ENCODE measurements at places on chromosomes 4 and X. TPM values are rescaled to one million over a fixed set of nuclear protein-coding genes. Genes with fewer than 3 reads are reported as not detected.
A peak's percentile ranks its signal among the peaks of the same experiment; 100 is the strongest.

- DNase-seq: peak; percentile 71
Measured at GRCh38 chr4:99863804-99864203, 30.4 kb downstream of the LAMTOR3 start.

DNA sequence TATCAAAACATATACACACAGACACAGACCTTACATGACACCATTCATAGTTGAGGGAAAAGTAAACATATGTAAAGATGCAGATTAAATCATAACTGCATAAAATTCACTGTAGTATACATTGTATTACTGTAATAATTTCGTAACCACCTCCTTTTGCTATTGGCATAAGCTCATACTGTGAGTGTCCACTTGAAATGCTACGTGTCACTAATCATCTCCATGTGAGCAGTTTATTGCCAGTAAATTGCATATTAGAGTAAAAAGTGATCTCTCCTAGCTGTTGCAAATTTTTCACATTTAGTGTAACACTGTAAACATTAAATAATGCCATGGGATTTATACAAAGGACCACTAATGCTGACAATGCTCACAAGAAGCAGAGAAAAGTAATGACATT is 256.7 kb upstream of the GNPDA2 start:
- DNase-seq: no peak

GRCh38 chrX:22433292-22434070 is 160.8 kb downstream of the CBLL2 start:
- no peak for DNase-seq

DNA sequence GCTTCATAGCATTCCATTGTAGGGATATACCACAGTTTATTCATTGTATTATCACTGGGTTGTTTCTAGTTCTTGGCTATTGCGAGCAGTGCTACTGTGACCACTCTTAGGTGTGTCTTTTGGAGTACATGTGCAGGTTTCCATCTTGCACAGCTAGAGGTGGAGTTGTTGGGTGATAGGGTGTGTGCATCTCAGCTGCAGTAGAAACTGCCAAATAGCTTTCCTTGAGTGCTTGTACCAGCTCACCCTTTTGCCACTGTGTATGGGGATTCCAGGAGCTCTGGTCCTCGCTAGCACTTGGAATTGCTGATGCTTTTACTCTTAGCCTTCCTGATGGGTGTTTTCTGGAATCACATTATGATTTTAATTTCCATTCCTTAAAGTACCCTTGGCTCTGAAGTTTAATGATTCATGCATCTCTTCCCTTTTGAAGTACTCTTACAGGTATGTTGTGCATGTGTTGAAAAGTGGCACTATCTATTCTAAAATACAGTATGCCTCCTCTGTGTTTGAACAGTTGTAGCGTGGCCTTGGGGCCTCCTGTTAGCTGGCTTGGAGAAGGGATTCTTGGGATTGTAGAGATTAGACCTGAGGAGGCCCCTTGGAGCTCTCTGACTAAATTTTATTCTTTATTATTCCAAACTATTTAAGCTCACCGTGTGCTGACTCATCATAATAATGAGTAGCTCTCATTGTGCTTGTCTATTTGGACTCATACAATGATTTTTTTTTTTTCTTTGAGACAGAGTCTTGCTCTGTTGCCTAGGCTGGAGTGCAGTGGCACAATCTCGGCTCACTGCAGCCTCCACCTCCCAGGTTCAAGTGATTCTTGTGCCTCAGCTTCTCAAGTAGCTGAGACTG is 38.4 kb downstream of the HTT start:
- peak; percentile 38 for DNase-seq

DNA sequence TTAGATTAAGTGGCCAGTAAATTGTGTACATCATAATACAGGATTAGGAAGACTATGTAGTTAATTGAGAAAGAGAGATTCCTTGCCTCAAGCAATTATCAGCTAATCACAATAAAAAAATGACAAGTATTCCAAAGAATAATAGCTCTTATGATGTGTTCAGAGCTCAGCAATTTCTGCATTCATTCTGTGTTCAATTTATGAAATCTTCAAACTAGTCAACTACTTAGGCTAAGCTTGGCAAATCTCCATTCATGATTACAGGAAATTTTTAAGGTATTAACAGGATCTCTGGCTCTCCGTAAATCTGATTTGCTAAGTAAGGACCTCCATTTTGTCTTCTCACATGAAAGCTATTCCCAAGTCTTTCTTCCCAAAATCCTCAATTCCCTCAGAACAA is 256.9 kb upstream of the TEX13A start:
- no peak for DNase-seq

GRCh38 chr4:88865466-88865865 is 167.8 kb upstream of the NAP1L5 start:
- DNase-seq: no peak

DNA sequence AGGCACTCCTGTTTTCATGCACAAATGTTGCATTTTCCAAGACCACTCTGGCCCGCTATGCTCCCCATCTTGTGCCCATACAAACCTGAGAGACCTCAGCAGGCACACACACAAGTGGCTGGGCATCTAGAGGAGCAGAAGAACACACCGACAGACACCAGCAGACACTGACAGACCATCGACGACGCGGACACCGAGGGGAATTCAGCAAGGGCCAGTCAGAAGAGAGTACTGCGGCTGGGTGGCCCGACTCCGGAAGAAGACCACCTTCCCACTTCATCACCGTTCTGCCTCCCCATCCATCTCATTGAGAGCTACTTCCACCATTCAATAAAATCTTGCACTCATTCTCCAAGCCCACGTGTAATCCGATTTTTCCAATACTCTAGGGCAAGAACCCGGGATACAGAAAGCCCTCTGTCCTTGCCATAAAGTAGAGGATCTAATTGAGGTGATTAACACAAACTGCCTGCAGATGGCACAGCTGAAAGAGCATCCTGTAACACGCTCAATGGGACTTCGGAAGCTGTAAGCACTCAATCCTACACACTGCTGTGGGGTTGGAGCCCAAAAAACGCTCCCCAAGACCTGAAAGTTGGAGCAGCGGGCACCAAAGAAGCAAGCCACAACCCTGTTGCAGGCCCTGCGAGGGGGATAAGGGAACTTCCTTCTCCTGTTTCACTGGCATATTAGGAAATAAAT is 780.9 kb downstream of the ARAP2 start:
- DNase-seq: no peak

DNA sequence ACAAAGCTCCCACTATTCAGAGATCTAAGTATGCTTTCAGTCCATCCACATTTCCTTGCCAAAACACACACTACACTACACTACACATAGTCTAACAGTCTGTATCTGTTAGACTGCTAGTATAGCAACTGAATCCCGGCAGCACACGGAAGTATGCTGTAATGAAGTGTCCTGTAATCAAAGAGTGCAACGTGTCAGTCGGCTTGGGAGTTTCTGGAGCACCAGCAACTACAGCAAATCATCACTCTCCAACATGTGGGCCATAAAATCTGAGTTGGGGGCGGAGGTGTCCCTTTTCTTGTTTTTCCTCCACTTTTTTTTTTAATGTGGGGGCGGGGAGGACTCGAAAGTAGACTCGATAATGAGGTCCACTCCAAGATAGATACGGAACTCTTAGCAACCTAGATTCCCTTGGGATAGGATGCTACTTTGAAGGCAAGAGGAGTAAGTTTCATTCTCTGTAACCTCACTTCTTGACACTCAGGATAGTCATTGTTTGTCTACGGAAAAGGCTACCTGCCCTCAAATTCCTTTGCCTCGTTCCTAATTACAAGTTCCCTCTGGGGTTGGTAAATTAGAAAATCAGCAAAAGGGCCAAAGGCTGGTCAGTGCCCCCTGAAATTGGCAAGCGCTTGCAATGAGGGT is 722 bp downstream of the SLC10A7 start:
- DNase-seq: peak; percentile 65

DNA sequence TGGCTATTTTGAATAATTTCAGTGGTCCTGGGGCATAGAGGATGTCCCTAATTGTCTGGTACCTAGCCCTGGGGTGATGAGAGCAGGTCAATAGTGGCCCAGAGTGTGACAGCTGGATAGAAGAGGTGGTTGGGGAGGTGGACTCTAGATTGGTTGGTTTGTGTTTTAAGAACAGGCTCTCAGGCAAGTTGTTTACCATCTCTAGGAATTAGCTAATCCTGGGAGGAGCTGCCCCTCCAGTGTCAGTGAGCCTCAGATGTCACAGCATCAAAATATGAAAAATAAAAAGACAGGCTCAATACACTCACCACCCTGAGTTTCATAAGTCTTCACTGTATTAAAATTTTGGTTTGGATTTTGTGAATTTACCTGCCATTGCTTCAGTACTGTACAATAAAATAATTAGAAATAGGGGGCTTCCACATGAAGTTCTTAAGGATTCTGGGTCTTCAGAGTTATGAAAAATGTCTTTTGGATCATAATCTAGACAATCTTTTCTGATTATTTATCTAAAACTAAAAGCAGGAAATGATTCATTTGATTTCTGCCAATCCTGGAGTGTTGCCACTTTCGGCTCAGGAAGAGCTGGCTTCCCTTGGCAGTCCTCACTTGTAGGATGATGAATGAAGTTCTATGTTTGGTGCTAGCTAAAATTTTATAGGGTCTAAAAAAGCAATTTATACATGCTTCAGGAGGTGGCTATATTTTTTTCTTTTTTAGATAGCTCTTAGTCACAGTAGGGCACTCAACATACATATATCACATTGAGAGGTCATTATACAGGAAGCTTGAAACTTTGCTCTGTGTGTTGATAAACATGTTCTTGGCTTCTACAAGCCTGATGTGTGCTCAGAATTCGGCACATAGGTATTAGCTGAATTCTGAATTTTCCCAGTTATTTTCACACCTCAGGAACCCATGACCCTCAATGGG is 395.1 kb downstream of the RAB28 start:
- no peak for DNase-seq

GRCh38 chr4:175290401-175290800 is 372.2 kb downstream of the ADAM29 start:
- no peak for DNase-seq

DNA sequence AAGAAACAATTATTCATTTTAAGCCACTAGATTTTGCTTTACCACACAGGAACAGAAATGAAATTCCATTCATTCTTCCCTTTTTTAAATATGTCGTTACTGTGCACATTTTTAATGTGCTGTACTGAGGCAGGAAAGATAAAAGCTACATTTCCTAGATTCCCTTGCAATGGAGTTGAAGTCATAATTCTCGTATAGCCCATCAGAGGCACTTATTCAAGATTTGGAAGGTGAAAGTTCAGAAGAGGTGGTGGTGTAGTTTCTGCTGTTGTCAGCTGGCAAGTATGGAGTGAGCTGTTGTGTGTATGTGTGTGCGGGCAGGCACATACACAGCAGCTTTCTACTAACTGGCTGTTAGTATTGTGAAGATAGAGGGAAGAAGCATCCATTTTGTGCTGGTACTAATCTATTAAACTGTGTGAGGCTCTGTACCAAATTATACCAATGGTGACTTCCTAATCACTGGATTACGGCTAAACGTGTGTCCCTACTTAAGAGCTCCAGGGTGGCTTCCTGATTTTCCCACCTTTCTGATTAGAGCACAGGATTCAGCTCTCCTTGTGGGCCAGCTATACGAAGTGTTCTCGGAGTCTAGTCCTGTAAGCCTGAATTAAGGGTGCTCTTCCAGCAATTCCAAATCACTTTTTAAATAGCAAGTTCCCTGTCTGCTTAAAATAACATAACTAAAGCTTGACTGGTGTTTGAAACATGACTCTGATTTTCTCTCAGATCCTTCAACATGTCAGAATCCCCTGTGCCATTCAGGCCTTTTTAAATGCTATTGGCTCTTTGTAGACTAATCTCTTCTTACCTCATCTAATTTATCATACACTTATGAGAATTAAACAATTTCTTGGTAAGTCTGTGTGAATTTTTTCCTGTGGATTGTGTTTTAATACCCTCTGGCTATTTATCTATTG is 43.8 kb downstream of the PDS5A start:
- no peak for DNase-seq

GRCh38 chrX:49073601-49074575 is at the start of gene PRAF2:
PRAF2 (minus strand) TSS chrX:49074002; CDS start chrX:49073987, 15 bp downstream.
- peak; percentile 81 for DNase-seq

DNA sequence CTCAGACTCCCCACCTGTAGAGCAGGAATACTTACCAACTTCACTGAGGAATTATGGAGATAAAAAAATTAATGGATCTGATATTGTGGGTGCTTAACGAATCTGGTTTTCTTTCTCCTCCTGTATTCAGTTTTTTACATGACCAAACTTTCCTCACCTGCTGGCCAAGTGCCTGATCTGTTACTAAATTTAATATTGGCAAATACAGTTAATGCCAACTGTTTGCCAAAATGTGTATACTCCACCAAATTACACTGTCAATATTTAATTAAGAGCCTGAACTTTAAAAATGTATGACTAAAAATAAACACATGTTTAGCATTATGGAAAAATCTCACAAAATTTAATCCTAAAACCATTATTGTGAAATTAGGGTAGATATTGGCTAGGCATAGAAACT is 3.3 kb downstream of the PGRMC2 start:
- DNase-seq: no peak

DNA sequence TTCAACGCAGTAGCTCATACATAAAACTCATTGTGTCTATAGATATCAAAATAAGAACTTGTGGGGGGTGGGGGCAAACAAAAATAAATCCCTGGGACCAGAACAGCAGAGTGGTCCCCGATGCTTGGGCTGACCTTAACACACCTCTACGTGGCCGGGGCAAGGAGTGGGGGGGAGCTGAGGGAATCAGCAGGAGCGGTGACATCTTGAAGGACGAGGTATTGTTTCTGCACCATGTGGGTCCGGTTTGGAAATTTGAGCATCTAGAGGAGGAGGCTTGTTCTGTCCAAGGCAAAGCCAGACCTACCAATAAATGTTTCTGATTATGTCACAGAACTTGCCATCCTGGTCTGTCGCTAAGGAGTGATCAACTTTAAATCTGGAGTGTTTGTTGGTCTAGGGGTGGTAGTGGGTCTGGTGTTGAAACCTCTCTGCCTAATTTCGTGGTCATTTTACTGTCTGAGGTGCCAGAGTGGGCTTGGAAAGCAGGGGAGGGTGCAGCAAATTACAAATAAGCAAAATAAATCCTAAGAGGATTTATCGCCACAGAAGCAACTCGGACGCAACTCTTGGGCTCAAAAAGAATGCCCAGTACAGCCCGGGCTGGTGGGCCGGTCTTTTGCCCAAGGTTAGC is 774 bp upstream of the RAPGEF2 start:
- no peak for DNase-seq

DNA sequence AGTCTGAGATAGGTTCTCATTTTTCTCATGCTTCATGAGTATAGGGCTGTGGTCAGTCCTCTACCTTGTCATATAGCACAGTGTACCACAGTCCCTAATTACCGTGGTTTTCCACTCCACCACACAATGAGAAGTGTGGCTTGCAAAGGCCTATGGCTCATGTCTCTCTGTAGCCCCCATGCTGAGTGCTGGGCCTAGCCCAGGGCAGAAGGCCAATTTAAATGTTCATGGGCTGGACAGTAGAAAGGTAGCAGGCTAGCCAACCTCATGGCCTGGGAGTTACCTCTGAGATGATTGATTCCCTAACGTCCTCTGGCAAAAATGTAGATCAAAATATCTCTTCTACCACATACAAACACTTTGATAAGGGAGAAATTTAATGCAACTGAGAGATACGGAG is 222.5 kb downstream of the AFF2 start:
- no peak for DNase-seq

- no peak for DNase-seq
Measured at GRCh38 chrX:108384783-108385182, 53.4 kb downstream of the COL4A6 start.

Gene ADGRG4
- total RNA-seq: not detected

Gene DMRTC1B
- not detected for total RNA-seq

Gene RBMXL3
- total RNA-seq: not detected

Measured in bronchial epithelial cell (primary cell).